Left lung (tissue), 14 donors: ENCODE measurements at places on chromosomes 6 and 20. TPM values are rescaled to one million over a fixed set of nuclear protein-coding genes. Genes with fewer than 3 reads are reported as not detected.
A peak's percentile ranks its signal among the peaks of the same experiment; 100 is the strongest.

GRCh38 chr6:116695401-116695800 lies 14.4 kb downstream of the KPNA5 start:
- H3K4me3 ChIP-seq = no peak overlapping the region
- no peaks in the 10 kb centered on the region for H3K27me3 ChIP-seq
- no peaks in the 10 kb centered on the region for H3K36me3 ChIP-seq
- H3K27ac ChIP-seq = no peak overlapping the region
- peaks cover 8% of the 10 kb centered on the region for H3K4me1 ChIP-seq
- no peak for DNase-seq

- no peaks in the 10 kb centered on the region for H3K4me1 ChIP-seq
- no peak overlapping the region for H3K27ac ChIP-seq
- H3K36me3 ChIP-seq = no peaks in the 10 kb centered on the region
- H3K4me3 ChIP-seq = no peak overlapping the region
These were observed 7.5 kb upstream of the NUP153 start for GRCh38 chr6:17714177-17714576.

Gene THBS2
- 126 TPM for total RNA-seq

DNA sequence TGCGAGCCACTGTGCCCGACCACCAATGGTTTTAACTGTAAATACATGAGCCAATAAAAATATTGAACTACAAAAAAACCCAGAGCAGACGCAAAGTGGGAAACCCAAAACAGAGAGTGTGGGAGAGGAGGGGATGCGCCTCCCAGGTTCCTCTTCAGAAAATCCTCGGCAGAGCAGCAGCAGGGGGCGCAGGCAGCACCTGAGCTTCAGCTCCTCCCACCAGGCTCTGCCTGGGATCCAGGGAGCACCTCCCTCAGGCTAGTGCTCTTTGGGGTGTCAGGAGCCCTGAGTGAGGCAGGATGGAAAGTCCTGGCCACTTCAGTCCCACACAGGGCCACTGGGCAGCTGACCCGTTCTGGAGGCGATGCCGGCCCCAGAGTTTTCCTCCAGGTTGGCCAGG lies 536.9 kb upstream of the CDH4 start:
- H3K4me3 ChIP-seq = no peak overlapping the region
- peaks cover 14% of the 10 kb centered on the region for H3K27me3 ChIP-seq

DNA sequence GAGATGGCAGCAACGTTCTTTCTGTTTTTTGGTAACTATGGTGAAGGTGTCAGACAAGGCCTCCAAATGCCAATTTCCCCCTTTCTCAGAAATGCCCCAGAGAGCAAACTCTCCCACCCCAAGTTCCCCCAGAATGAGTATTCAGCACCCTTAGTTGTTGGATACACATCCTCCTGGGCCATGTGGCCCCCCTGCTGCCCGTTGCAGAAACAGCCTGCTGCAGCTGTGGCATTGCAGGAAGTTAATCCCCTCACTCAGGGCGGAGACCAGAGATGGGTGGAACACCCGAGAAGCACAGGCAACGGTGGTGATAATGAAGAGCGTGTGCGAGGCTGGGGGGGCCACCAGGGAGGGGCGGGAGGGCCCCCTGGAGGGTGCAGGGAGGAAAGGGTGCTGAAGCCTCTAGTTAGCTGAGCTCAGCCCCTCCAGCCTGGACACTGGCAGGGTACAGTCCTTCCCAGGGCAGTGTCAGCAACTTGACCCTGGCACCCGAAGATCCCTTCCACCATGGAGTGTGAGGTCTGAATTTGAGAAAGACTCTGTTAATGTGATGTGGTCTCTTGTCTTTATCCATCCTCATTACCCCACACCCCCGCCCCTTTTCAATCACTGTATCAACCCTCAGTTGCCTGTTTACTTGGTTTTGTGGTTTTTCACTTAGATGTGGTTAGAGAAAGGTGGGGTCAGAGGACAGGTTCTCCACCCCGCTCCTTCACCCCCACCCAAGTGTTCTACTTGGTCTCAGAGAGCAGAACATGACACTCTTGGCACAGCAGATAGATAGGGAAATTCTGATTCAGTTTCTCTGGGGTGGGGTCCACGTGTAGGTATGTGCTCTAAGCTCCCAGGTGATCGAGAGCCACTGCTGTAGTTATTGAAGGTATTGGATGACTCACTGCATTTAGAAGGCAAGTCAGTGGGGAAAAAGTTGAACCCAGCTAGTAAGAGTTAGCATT lies 208.8 kb upstream of the SUPT3H start:
- H3K36me3 ChIP-seq = no peaks in the 10 kb centered on the region
- H3K27me3 ChIP-seq = peaks cover 5% of the 10 kb centered on the region
- DNase-seq = no peak

GRCh38 chr20:16027686-16028085 lies 545.6 kb downstream of the KIF16B start:
- DNase-seq = no peak
- H3K4me3 ChIP-seq = no peak overlapping the region
- no peaks in the 10 kb centered on the region for H3K4me1 ChIP-seq
- no peak overlapping the region for H3K27ac ChIP-seq
- H3K36me3 ChIP-seq = no peaks in the 10 kb centered on the region

GRCh38 chr6:143457563-143458359 lies 7.2 kb downstream of the PEX3 start:
- H3K36me3 ChIP-seq = peaks cover 19% of the 10 kb centered on the region
- peak overlapping the region; percentile 58 for H3K27ac ChIP-seq
- no peaks in the 10 kb centered on the region for H3K27me3 ChIP-seq
- peaks cover 4% of the 10 kb centered on the region for H3K4me1 ChIP-seq
